ENCODE measurements at places on chromosomes 1 and 21.

DNA sequence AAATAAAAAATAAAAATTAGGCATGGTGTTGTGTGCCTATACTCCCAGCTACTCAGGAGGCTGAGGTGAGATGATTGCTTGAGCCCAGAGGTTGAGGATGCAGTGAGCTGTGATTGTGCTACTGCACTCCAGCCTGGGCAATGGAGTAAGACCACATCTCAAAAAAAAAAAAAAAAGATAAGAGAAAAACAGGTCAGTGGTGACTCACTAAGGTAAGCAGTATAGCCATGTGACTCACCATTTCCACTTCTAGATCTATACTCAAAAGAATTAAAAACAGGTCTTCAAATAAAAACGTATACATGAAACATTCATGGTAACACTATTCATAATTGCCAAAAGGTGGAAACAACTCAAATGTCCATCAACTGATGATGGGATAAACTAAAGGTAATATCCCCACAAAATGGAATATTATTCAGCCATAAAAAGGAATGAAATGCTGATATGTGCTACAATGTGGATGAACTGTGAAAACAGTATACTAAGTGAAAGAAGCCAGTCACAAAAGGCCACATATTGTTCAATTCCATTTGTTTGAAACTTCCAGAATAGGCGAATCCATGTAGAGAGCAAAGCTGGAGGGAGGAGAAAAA, 75.1 kb downstream of the ZNF281 start:
- DNase-seq, result no peak

- no peak for DNase-seq
Measured at GRCh38 chr1:228083871-228084278, 1.4 kb downstream of the ARF1 start.

DNA sequence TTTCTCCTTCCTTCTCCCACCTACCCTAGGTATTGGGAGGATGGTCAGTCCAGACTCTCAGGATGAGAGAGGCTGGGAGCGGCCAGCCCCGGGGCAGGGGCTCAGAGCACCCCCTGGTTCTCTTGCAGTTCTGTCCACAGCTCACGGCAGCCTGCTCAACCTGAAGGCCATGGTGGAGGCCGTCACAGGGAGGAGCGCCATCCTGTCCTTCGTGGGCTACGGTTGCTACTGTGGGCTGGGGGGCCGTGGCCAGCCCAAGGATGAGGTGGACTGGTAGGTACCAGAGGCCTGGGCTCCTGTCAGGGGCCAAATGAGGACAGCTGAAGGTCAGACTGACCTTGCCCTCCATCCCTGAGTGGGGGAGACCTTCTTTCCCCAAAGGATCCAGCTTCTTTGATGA, 4.2 kb downstream of the PLA2G2F start:
- no peak for DNase-seq

DNA sequence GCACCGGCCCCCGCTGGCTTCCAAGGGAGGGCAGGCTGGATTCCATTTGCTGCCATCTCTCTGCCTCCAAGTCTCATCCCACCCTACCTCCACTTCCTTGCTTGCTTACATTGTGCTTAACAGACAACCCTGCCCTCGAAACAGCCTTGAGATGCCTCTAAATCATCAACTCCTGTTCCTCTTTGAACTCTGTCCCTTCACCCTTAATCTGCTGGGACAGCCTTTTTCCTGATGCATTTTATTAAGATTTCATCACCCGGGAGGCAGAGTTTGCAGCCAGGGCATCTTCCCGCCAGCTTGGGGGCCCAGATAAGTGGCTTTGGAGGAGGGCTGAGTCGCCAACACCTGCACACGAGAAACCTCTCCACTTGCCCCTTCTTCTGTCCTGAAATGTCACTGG, 192.5 kb downstream of the KAZN start:
- no peak for DNase-seq

- no peak for DNase-seq
Measured at GRCh38 chr21:16837321-16837720, 675.5 kb upstream of the CXADR start.

GRCh38 chr21:42363312-42363711, 3.0 kb downstream of the TFF1 start:
- no peak for DNase-seq

GRCh38 chr1:160628799-160629263, 18.0 kb downstream of the SLAMF1 start:
- no peak for DNase-seq

GRCh38 chr1:230701434-230701833, 12.5 kb downstream of the AGT start:
- no peak for DNase-seq

- DNase-seq, result no peak
Measured at GRCh38 chr21:45468971-45469272, 64.0 kb downstream of the COL18A1 start.

DNA sequence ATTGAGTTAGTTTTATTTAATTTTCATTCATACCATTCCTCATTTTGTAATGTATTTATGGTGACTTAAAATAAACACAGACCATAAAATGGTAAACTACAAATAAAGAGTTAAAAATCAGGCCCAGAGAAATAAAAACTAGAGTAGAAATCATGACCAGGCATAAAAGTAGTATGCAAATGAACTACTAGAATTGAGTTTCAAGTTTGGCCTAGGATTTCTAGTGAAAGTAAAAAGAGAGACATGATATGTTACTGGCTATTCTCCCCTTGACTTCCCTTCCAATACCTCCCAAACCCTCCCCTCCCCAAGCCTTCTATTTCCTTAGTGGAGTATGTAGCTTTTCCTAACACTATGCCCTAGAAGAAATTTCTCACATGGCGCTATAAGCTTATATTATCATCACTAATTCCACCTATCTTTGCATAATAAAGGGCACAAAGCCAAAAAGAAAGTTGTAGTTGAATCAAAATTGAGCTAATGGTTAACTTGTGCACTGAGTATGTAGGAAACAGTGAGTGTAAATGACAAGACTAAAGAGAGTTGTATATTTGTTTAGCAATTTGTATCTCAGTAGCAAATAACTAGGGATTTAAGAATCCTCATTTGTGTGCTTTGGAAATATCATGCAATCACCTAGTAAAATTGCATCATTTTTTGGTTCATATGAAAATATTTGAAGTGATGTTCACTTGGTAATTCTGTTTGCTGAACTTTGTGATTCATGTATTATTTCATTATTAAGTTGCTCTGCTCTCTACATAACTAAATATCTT, 29.7 kb upstream of the CDC14A start:
- no peak for DNase-seq

DNA sequence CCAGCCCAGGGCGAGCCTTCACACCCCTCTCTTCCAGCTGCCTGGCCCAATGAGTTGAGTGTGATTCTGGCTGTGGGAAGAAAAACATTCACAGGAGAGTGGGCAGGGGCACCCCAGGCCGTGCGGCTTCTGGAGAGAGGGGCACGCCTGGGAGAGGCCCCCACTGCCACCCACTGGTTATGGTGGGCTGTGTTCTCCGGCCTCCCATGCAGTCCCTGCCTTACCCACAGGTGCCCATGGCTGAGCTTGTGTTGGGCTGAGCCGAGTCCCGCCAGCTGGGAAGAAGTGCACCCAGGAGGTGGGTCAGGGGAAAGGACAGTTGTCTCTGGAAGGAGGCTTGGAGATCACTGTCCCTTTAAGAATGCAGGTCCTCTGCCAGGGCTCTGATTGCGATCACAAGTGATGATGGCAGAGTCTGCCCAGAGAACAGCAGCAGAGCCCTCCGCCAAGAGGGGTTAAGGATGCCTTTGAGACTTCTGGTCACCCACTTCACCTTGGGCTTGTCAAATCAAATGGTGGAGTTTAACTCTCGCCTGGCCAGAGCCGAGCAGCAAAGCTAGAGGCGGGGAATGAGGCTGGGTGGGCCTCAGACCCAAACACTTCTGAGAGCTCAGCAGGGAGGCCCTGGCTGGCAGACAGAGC, 124.7 kb upstream of the ARHGEF16 start:
- no peak for DNase-seq

- DNase-seq, result no peak
Measured at GRCh38 chr1:211536606-211537005, 42.4 kb downstream of the SLC30A1 start.

- DNase-seq, result no peak
Measured at GRCh38 chr1:154938604-154939399, 2.3 kb upstream of the PMVK start.

DNA sequence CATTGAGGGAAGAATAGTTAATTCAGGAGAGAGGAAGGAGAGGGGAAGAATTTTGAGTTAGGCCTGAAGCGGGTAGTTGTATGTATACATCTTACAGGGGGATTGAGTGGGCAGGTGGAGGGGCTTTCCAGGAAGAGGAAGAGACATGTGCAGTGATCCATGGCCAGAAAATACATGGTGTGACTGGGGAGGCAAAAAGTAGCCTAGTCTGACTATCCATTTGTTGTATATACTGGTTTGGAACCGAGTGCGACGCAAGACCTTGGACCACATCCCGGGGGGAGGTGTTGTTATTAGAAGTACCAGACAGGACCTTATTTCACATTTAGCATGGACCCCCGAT, 158.3 kb downstream of the SDCCAG8 start:
- no peak for DNase-seq

GRCh38 chr1:165116732-165117131, 239.8 kb downstream of the LMX1A start:
- DNase-seq, result no peak

DNA sequence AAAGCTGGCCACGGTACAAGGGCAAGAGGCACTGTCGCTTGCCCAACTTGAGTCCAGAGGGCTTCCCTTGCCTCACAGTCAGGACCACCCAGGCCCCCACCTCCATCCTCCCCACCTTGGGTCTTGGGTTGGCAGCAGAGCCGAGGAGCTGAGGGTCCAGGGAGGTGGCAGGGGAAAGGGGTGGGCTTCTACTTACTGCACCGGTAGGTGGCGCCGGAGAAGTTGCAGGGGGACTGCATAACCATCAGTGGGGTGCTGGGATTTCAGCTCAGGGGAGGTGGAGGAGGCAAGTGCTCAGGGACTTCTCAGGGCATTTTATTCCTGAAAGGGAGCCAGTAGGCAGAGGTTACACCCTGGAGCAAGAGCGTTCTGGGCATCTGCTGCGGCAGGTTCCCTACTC, 44.0 kb downstream of the TRIM62 start:
- DNase-seq, result peak; percentile 10

- no peak for DNase-seq
Measured at GRCh38 chr1:42921769-42922168, 36.9 kb downstream of the SLC2A1 start.

- no peak for DNase-seq
Measured at GRCh38 chr1:39142401-39143060, 62.0 kb upstream of the MACF1 start.

DNA sequence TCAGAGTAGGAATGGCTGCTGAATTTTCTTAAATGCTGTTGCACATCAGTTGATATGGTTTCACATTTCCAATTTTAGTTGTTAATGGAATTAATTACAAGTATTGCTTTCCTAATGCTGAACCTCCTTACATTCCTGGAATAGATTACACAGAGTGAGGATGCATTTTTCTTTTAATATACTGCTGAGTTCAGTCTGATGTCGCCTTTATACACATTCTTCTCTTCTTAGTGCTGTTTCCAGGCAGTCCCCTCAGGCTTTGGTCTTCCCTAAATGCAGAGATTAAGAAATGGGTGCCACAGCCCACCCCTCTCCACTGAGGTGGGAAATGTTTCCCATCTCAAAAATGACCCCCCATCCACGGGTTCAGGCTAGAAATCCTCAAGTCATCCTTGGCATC, 6.7 kb upstream of the TSPEAR start:
- no peak for DNase-seq

- no peak for DNase-seq
Measured at GRCh38 chr1:156751451-156751756, at the start of gene HDGF. Gene HDGF (minus strand): TSS chr1:156751675. CDS start chr1:156751429, 246 bp downstream.

DNA sequence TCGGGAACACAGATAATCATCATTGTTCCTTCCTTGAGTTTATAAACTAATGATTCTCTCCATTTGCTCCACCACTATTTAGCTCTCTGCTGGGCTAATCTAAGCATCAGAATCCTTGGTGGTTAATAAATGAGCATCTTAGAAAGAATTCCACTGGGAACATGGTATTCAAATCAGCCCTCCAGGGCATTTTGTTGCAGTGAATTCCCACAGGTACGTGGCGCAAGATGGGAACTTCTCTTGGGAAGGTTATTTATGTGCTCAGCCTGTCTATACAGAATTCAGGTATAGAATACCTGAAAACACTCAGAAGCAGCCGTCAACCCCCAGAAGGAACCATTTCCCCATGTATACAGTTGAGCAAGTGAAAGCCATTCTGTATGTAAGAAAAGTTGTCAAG, 131.5 kb downstream of the NTNG1 start:
- no peak for DNase-seq

DNA sequence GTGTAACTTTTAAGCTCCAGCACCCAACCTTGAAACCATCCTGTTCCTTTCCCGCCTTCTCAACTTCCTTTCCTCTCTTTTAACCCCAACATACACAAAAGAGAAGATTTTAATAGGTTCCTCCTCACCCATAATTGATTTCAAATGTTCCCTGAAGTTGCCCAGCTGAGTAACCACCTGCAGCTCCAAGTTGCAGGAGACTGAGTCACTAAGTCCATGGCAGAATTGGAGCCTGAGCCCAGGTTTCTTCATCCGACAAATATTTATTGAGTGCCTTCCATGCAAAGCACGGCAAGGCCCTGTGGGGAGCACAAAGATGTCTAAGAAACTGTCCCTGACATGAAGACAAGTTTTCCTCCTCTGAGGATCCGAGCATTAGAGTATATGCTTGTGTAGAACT, 97.7 kb downstream of the PAPPA2 start:
- no peak for DNase-seq

- no peak for DNase-seq
Measured at GRCh38 chr1:155307247-155307740, 1.4 kb upstream of the FDPS start.
